ENCODE measurements at places on chromosomes 11 and 22. TPM values are rescaled to one million over a fixed set of nuclear protein-coding genes. Genes with fewer than 3 reads are reported as not detected.

DNA sequence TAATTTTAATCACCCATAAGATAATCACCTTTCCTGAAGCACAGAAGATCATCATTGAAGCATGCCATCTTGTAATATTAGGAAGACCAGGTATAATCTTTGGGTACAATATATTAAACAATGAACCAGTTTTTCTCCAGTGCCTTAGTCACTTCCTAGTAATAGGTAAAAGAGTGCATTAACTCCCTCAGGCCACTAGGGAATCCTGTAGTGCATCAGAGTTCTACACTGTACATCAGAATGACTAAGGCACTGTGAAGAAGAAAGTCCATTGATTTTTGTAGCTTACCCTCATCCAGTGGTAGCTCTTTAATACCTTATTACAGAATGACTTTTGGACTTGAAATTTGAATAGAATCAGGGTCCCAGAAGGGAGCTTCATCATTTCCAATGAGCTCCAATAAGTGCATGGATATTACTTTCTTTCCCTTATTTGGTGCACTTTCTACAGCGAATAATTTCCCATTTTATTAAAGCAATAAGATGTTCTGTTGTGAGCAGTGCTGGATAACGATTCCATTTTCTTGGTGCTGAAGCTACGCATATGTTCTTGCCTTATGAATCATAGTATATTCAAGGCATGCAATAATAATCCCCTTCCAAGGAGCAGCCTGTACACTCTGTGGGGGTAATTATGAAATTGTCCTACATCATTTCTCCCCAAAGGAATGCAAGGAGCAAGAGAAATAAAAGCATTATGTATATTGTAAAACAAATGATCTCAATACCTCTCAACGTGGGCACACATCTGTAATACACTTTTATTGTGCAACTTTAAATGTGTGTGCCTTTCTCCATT, 4.7 kb downstream of the C11orf87 start:
- no peak for DNase-seq

DNA sequence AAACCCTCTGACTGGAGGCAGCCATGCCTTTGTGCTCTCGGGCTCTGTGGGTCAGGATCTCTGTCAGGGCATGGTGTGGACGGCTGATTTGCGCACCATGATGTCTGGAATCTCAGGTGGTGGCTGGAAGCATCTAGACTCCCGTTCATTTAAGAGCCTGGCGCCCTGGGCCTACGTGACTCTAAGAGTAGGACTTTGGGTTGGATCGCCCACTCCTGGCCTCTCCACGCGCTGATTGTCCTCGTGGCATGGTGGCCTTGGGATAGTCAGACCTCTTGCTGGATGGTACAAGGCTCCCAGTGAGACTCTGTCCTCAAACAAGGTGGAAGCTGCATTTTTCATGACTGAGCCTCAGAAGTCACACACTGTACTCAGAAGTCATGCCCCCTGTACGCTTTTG, 224.3 kb downstream of the TBC1D22A start:
- DNase-seq = no peak

DNA sequence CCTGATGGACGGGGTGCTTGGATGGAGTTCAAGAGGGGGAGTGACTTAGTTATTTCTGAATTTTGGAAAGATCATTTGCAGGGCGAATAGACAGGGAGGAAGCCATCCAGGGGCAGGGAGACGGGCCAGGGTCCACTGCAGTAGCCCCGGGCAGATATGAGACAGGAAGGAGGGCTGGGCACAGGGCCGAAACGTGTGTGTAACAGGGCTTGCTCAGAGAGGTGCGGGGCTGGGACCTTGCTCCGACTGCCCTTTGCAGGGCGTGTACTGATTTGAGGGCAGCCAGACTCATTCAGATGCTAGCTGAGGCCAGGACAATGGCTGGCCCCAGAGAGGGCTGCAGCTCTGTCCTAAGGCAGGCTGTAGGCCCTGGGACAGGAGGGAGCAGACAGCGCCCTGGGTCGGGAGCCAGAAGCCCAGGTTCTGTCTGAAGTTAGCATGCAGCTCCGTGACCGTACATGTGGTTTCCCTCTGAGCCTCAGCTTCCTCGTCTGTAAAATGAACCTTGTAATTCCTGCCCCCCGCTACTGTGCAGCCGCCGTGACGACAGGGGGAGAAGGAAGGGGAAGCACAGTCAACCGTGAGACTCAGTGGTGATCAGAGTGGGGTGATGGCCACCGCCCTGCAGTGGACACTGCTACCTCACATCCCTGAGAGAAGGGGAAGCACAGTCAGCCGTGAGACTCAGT, 103.4 kb downstream of the PHF21B start:
- DNase-seq = no peak

GRCh38 chr22:46007003-46007847, 30.3 kb upstream of the WNT7B start:
- peak; percentile 78 for DNase-seq

DNA sequence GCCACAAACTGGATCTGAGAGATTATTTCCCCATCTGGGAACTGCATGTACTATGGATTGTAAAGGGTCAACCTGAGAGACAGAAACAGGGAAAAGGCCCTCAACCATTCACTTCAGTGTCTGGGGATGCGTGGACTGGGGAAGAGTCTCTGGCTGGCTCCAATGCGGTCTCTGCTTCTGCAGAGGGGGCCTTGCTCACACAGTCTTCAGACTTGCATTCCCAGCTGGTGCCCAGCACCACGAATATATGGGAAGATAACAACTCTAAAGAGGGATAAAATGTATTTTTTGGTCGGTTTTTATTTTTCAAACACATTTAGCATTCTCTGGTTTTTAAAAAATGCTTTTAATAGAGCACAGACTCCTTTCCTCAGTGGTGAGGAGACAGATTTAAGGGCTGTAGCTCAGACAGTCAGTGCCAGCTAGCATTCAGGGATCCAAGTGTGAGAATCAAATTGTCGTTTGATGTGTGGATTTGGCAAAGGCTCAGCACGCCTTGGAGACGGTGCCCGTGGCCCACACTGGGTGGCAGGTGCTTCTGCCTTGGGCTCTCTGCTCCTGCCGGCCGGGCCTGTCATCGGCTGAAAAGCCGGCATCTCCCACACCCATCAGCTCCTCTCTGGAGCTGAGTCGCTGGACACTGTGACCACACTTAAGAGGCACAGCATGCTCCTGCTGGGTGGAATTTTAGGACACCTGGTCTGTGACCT, 8.0 kb upstream of the EFCAB6 start:
- DNase-seq = no peak

DNA sequence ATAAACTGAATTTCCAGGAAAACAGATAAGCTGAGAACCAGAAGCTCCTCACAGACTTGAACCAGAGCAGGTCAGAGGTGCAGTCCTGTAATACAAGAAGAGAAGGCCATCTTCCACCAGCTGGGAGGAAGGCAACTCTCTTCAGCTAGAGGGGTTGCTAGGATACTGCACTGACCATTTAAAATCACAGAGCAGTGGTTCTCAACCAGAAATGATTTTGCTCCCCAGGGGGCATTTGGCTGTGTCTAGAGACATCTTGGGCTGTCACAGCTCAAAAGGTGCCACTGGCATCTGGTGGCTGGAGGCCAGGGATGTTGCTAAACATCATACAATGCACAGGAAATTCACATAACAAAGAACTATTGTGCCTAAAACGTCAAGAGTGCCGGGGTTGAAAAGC, 17.2 kb downstream of the OPCML start:
- DNase-seq = no peak

DNA sequence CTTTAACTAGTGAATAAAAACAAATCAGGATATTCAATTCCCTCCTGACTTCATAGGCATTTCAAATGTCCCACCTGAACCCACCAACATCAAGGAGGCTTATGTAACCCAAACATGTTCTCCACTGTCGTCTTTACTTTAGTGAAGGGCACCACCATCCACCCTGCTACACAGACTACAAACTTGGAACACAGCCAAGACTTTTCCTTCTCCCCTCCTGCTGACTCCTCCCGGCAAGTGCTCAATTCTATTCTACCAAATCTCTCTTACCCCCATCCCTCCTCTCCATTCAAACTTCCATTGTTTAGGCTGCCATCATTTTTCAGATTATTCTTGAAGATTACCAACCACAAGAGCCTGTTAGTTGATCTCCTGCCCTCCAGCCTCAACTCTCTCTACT, 24.3 kb downstream of the SAAL1 start:
- DNase-seq = no peak

DNA sequence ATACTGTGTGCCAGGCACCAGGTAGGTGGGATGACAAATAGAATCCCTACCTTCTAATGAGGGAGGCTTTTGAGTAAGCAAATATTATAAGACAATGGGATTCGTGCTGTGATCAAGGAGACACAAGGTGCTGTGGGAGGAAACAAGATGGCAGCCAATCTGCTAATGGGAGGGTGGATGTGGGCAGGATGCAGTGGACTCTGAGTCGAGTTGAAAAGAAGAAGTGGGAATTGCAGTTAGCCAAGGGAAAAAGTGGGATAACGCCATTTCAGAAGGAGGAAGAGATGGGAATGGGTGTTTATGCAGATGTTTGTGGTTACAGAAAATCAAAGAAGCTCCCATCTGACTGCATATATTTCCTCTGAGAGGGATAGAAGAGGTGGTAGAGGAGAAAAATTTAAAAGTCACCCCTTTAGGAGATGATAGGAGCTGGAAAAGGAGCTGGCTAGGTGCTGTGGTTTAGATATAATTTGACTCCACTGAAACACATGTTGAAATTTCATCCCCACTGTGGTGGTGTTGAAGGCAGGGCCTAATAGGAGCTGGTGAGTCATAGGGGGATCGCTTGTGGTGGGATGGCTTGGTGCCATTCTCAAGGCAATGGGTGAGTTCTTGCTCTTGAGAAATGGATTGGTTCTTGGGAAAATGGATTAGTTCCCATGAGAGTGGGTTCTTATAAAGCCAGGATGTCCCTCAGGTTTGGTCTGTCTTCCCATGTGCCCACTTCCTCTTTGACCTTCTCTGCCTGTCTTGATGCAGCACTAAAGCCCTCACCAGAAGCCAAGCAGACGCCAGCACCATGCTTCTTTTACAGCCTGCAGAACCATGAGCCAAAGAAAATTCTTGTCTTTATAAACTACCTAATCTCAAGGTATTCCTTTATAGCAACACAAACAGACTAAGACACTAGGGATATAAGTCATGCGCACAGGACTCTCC, 30.0 kb upstream of the POU2AF1 start:
- no peak for DNase-seq

- DNase-seq = no peak
Measured at GRCh38 chr11:119764108-119764868, 35.3 kb upstream of the NECTIN1 start.

DNA sequence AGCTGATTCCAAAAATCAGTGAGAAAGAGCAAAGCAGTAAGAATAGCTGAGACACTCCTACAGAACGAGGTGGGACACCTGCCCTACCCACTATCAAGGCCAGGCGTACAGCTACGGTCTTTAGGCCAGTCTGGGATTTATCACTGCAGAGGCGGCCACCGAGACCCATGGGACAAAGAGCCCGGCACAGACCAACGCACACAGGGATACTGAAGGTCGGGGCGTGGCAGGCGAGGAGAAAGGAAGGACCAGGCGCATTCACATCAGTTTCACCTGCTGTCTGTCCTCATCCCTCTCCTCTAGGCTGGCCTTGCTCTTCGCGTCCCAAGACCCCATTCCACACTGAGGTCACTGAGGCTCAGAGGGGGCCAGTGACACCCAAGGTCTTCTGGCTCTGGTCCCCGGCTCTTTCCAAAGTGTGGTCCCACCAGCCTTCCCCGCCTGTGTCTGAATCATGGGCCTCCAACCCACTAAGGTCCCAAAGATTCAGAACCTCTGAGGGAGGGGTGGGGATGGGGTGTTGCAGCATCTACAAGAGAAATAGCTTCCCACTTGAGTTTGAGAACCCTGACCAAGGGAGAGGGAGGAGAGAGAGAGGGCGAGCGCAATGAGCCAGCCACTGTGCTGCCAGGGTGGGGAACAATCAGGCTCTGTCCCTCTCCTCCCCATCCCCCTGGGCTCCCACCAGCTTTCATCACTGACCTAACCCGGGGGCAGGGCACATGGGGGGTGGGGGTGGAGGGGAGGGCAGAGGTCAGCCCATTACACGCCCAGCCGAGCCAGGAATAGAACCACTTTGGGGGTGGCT, 7.2 kb upstream of the PICK1 start:
- DNase-seq = no peak

GRCh38 chr11:66720899-66721470, 8.0 kb downstream of the SPTBN2 start:
- DNase-seq = no peak

DNA sequence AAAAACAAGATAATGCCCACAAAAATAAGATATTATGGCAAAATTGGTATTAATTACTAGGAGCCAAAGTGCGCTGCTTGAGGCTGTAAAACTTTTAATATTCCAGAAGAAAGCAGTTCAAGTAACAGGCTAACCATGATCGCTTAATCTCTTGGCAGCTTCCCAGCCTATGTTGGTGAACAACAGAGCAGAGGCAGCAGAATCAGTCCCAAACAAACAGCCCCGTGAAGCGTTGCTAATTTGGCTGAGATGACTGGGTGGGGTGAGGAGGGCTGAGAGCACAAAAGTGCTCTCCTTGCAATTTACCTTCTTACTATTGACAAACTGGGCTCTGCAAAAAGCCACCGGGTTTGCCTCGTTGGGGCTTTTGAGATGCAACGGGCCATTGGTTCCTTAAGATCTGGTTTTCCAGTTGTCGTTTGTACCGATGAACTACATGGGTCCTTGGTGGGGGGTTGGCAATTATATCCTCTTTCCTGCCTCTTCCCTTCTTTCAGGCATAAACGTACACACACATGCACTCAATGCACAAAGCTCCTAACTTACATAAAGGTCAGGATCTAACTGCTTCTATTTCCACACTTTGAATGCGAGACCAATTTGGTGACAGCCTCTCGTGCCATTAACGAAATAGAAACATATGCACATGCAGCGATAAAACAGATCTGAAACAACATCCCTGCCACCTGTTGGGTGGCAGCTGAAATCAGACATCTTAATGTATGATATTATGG, 407.6 kb upstream of the CADM1 start:
- no peak for DNase-seq

DNA sequence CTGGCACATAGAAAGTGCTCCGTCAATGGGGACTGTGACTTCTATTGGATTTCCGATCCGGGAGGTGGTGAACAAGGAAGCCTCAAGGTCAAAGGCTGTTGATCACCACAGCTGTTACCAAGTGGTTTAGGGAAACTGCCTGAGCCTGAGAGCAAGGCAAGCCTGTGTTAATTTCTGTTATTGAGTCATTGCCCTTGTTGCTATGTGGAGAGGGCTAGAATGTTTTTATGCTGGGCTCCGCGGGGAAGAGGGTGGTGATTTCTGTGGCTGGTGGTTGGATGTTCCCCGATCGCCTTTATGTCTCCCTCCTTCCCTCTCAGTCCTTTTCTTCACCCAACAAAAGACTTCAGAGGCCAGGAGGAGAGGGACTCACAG, 108.5 kb upstream of the ALX4 start:
- no peak for DNase-seq

DNA sequence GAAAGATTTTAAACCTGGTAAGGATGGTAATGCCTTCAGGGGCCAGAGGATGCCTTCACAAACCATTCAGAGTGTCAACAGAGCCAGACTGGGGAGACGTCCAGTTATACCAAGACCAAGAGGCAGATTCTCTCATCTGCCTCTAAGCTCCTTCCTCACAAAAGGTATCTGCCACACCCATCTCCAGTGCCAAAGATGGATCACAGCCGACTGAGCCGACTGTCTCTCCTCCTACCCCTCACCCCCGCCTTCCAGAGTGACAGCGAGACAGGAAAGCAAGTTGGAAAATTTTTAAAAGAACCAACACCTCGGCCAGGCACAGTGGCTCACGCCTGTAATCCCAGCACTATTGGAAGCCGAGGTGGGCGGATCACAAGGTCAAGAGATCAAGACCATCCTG, 79.1 kb upstream of the AKIP1 start:
- no peak for DNase-seq

Gene MMP8
- total RNA-seq = not detected

Gene KCNJ11
- 0.83 TPM for total RNA-seq

Gene RSF1
- total RNA-seq = 121 TPM

Gene EIF1AD
- total RNA-seq = 28.8 TPM

Gene ZP1
- not detected for total RNA-seq

Gene SLC22A9
- total RNA-seq = not detected

Gene CTTN
- 255 TPM for total RNA-seq

Measured in uterus (tissue), 4 donors.